CD4-positive, CD25-positive, alpha-beta regulatory T cell (primary cell): ENCODE measurements at places on chromosomes 2 and 18. TPM values are rescaled to one million over a fixed set of nuclear protein-coding genes. Genes with fewer than 3 reads are reported as not detected.

Gene PDE6D
- total RNA-seq = 25.7 TPM

GRCh38 chr2:121635371-121635770 is 13.9 kb downstream of the CLASP1 start:
- DNase-seq = no peak

Gene ALLC
- total RNA-seq = not detected

Gene CCDC178
- total RNA-seq = not detected

Gene TMEM163
- 0.64 TPM for total RNA-seq

DNA sequence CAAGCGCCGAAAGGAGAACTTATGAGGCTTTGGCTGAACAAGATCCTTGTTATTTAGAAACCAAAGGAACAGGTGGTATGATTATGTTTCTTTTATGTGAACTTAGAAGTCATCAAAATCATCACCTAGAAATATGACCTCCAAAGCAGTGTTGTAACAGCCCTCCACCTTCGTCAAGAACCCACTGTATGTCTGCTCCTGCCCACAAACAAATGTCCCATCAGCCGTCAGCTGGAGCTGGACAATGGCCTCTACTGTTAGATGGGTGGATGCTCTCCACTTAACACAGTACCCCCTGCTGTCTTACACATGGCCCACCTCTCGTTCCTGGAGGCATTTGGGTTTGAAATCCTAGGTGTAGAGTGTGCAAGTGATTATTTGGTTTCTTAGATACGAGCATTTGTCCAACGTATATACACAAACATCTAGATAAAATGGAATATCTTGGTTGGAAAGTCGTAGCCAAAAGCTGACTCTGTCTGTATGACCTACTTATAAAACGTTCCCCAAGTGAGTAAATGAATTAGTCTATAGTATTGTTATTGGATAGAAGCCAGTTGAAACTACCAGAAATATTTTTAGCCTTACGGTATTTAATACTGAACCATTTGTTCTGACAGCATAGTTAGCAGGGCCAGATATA is 113.0 kb downstream of the CRIM1 start:
- DNase-seq = no peak
